ENCODE measurements at places on chromosomes 7 and 10.

DNA sequence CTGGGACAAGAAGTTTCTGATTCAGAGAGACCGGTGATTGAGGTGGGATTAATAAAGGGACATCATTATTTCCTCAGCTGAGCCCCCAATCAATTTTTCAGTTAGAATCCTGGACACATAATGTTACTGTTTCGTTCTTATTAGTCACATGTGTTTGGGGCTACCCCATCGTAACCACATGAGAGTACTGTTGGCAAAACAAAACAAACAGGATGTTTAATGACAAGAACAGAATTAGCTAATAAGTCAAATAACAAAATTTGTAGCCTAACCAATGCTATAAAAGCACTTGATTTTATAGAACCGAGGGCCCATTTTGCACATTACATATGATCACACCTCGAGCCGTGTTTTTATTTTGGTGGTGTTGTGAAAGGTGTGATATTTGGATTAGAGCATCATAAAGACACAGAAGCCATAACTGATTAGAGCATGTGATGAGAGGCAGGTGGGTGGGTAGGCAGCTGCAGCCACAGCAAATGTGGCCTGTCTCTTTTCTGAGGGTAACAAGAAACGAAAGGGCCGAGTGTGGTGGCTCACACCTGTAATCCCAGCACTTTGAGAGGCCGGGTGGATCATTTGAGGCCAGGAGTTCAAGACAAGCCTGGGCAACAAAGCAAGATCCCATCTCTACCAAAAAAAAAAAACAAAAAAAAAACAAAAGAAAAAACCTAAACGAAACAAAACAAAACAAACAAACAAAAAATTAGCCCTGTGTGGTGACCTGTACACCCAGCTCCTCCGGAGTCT, 1.8 kb upstream of the VWC2 start:
- no peak for DNase-seq

GRCh38 chr7:18975276-18975675, 142.2 kb downstream of the TWIST1 start:
- no peak for DNase-seq

DNA sequence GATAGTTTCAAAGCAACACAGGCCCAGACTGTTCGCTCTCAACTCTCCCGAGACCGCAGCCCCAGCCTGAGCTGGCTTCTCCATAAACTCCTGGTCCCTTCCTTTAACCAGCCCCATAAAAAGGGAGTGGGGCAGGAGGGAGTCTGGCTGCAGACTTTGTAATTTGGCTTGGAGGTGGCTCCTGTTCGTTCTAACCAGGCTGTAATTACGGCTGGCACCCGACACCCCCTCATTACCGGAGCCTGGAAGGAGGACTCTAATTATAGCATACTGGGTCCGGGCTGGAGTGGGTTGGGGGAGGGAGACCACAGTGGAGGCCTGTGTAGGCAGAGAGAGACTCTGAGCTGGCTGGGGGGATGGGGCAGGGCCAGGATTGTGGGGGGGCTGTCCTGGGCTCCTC, 49.7 kb downstream of the UNC5B start:
- no peak for DNase-seq

- no peak for DNase-seq
Measured at GRCh38 chr10:94493463-94493862, 52.1 kb upstream of the HELLS start.

- no peak for DNase-seq
Measured at GRCh38 chr10:73873838-73874215, 528 bp downstream of the CAMK2G start.

GRCh38 chr10:121648059-121648458, 49.8 kb upstream of the FGFR2 start:
- no peak for DNase-seq

DNA sequence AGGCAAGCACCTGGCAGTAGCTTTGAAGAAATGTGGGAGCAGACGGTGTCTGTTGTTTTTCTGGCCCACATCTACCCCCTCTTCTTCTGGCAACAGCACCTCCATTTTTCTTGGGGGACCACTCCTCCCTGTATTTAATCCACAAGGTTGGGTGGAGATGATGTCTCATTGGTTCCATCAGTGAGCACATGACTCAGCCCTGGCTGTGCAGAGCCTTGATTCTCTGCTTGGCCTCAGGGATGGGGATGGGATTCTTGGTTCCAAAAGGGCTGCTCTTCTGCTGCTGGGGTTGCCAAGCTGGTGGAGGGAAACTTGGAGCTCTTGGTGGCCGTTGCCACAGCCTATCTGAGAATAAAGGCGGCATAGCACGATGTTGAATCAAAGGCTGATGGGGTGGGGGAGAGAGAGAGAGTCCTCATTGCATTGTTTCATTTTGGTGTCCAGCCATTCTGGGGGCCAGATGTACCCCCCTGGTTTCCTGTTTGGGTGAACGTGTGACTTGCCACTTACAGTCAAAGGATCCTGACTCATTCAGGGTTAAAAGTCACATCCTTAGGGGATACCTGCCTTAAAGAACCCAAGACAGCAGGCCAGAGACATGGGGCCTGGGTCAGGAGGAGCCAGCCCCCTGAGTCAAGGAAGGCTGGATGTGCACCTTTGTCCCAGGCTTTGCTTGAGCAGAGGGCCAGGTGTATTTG, 25.9 kb downstream of the GRK5 start:
- no peak for DNase-seq

DNA sequence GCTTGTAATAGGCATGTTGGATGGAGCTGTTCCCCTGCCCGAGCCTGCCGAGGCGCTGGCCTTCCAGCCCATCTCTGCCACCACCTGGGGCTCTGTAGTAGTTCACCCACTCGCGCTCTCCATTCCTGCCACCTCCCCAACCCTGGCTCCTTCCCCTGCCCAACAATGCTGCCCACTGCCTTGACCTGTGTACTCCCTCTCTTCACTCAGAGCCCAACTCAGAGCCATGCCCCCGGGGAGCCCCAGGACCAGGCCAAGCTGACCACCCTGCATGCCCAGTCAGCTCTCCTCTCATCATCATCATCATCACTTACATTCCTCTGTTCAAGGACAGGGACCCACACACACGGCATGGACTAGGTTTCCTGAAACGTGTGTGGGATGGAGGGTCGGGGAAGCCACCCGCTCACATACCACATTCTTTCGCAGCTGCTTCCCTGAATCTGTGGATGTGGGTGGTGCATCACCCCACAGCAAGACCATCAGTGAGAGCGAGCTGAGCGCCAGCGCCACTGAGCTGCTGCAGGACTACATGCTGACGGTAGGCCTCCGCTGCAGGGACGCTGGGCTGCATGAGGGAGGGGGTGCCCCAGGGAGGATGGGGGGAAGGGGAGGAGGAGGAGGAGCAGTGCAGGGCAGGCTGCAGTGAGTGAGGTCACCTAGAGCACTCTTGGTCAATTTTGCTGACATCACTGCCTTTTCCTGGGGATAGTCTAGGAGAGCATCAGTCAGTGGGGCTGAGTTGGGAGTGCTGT, 15.6 kb downstream of the NACAD start:
- DNase-seq, result no peak

DNA sequence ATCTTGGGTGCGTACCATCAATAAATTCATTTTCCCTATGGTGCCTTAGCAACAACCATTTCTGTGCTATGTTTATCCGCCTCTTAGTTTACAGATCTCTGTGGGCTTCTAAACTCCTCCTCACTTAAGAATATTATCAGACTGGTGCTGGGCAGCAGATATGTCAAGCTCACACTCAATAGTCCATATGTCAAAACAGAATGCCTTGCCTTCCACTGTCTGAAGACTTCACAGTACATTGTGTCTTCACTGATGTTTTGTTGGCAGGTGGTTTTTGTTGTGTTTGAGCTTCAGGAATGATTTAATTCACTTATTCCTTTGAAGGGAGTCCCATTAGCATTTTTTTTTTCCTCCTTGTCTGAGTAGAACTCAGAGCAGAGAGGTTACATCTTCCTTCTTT, 419.6 kb downstream of the DNAJB9 start:
- DNase-seq, result no peak

DNA sequence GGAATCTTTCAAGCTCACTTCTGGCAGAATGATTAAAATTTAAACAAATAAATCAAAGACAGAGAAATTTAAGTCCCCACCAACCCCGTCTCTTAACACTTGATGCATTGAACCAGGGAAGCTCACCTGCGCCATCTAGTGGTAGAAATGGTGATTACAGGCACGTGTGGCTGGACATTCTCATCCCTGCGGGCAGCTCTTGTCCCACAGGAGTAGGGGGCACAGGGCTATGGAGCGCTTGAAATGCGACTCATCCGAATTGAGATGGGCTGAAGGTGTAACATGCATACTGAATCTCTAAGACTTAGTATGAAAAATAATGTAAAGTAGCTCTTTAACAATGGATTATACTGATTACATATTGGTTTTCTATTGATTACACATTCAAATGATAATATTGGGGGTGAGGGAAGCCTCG, 24.8 kb upstream of the SLIT1 start:
- DNase-seq, result peak; percentile 52

- DNase-seq, result no peak
Measured at GRCh38 chr10:43126759-43127424, 11.4 kb upstream of the CSGALNACT2 start.

- no peak for DNase-seq
Measured at GRCh38 chr10:30818010-30818660, 188.6 kb upstream of the LYZL2 start.

GRCh38 chr10:71735709-71736569, 16.4 kb upstream of the C10orf105 start:
- no peak for DNase-seq

- DNase-seq, result no peak
Measured at GRCh38 chr7:150404172-150404804, 25.2 kb downstream of the ZNF775 start.

DNA sequence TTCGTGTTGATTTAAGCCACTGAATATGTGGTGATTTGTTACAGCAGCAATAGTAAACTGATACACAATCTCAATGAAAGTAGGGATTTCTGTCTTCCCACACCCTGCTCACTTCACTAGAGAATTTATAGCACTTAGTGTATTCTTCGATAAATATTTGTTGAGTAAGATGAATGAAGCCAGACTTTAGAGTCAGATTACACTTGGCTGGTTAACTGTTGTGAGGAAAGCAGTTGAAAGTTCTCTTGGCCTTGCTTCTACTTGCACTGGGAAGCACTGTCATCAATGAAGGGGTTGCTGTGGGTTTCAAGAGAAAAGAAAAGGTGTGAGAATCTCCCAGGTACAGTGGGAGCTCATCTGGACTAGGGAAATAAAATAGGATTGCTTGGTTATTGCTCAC, 82.1 kb upstream of the IGFBP3 start:
- DNase-seq, result no peak

GRCh38 chr7:27179503-27180430, 5.3 kb downstream of the HOXA11 start:
- no peak for DNase-seq

- DNase-seq, result no peak
Measured at GRCh38 chr7:121406944-121407343, 10.8 kb upstream of the FAM3C start.

GRCh38 chr7:128858380-128859231, 4.0 kb upstream of the ATP6V1F start:
- no peak for DNase-seq

- no peak for DNase-seq
Measured at GRCh38 chr10:15188603-15189002, 20.1 kb upstream of the NMT2 start.

GRCh38 chr10:9762966-9763656, 1254.6 kb upstream of the CELF2 start:
- DNase-seq, result no peak

DNA sequence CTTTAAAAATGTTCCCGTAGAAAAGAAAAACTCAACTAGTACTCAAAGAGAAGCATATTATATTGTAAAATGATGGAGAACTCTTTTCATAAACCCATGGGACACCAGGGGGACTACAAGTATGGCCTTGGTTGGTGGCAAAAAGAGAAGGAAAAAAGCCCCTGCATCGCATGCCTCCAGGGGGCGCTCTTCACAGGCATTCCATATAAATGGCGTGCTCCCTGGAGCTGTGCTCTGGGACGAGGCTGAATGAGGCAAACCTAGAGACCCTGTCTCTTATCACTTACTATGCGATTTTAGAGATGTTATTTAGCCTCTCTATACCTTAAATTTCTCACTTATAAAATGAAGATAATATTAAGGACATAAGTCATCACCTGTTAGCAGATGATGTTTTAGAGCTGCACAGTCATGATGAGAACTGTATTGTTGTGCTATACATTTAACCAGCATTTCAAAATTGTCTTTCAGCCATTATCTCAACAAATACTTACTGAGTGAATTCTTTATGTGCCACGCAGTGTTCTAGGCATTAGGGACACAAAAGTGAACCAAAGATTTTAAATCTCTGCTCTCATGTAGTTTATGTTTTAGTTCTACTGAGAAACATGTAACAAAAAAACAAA, 105.8 kb downstream of the ARHGAP21 start:
- DNase-seq, result no peak

DNA sequence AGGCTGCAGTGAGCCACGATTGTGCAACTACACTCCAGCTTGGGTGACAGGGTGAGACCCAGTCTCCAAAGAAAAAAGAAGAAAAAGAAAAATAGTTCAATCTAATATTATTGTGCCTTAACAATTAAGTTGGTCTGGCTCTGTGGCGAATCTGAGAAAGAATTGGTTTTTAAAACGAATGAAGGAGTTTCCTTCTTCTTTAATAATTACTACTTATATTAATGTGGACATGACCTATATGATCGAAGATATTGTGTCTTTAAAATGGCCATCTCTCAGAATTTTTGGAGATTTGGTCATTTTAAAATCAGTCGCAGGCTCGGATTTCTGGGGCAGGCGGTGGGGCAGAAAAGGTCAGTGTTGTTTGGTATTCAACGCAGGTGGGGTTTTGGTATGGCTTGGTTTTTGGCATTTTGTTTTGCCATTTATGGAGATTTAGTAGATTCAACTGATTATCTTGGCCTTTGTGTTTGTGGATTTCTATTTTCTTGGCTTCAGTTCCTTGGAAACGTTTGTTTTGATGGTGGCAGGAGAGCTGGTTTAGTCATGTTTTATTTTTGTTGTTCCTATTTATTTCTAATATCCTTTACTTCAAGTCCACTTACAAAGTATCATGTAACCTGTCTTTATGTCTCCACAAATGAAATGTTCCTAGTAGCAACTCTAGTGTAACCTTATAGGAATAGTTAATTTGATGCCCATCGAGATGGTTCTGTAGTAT, 178.8 kb upstream of the MKLN1 start:
- DNase-seq, result no peak

- no peak for DNase-seq
Measured at GRCh38 chr10:101676565-101676964, 18.4 kb downstream of the FBXW4 start.

- no peak for DNase-seq
Measured at GRCh38 chr10:104142081-104142480, 20.1 kb downstream of the SFR1 start.

GRCh38 chr7:4715410-4715776, 33.3 kb downstream of the FOXK1 start:
- DNase-seq, result no peak

GRCh38 chr7:87058744-87059524, 520 bp downstream of the ELAPOR2 start:
- no peak for DNase-seq

Measured in stimulated activated CD8-positive, alpha-beta memory T cell treated with anti-CD3 and anti-CD28 coated beads, Interleukin-7, amount 100 ng/mL, for 1 hour (primary cell).